BJ (cell line): ENCODE measurements at places on chromosomes 12 and 14.

DNA sequence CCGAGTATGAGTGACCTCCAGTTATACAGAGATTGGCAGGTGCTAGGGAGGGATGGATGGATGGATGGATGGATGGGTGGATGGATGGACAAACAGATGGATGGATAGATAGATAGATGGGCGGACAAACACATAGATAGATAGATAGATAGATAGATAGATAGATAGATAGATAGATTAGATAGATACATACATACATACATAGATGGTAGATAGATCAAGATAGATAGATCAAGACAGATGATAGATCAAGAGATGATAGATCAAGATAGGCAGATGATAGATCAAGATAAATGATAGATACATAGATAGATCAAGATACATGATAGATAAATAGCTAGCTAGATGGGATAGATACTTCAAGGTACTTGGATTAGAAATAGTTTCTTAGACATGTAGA is 18.6 kb upstream of the RFLNA start:
- no peak for DNase-seq

GRCh38 chr12:32515137-32515873 is 115.9 kb downstream of the FGD4 start:
- no peak for DNase-seq

DNA sequence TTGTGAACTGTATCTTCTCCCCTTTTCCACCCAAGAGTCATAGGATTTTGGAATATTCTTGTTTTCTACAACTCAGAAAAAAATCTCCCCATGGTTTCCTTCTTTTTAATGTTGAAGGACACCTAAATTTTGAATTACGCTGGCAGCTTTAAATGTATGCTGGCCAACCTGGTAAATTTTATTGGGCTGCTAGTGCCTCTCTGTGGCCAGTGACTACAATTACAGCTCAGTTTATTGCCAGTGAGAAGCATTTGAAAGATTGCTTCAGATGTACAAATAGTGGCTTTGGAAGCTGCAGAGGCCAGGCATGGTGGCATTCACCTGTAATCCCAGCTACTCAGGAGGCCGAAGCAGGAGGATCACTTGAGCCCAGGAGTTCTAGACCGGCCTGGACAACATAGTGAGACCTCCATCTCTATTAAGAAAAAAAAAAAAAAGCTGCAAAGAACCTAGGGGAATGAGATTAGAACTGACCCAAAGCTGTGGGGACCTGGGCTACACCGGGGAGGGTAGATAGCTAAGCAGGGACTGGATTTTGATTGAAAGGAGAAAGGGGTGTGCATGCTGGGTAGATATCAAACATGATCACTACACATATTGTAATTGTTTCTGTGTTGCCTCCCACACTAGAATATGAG is 7.6 kb upstream of the RAB21 start:
- no peak for DNase-seq

DNA sequence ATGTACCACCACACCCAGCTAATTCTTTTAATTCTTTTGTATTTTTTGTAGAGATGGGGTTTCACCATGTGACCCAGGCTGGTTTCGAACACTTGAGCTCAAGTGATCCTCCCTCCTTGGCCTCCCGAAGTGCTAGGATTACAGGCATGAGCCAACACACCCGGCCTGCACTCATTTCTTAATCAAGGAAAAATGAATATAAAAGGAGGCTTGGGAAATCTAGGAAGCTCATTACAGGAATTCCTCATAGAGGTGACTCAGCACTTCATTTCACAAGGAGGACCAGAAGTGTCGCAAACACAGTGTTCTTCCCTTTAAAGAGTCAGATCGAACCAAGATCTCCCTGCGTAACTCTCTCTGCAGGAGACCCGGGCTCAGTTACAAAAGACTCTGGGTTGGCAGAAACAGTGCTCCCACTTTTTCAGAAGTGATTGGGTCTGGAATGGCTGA is 30.3 kb downstream of the NFKBIA start:
- DNase-seq = peak; percentile 96
